NCI-H187 treated with DMSO at 0.1 percent for 48 hours (cell line): ENCODE measurements at places on chromosomes 6 and 20.

- no peak for DNase-seq
Measured at GRCh38 chr6:163311830-163312229, 102.7 kb upstream of the QKI start.

GRCh38 chr6:31116661-31117385, 2.2 kb downstream of the PSORS1C1 start:
- no peak for DNase-seq

DNA sequence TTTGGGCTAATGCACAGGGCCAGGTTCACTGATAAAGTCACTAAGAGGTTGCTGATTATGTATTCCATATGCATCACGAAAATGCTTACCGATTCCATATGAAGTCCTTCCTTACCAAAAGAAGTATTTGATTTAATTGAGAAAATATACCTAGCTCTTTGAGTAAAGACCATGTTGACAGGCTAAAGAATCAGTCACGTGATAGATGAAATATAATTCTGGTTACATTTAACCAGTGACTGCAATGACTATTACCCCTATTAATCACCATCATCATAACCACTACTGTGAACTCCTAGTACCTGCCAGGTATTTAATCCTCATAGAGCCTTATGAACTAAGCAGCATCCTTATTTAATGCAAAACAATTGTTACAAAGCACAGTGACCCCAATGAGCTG, 110.1 kb downstream of the HIVEP2 start:
- no peak for DNase-seq

DNA sequence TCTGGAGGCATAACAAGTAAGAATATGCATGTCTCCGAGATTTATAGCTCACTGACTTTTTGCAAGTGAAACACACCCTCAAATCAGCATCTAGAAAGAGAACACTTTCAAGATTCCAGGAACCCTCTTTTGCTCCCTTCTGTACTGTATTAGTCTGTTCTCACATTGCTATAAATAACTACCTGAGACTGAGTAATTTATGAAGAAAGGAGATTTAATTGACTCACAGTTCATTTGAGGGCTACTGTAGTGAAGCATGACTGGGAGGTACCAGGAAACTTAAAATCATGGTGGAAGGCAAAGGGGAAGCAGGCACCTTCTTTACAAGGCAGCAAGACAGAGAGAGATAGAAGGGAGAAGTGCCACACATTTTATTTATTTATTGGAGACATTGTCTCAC, 269.9 kb downstream of the UTRN start:
- DNase-seq: no peak

GRCh38 chr20:20594171-20594530, 118.3 kb downstream of the RALGAPA2 start:
- no peak for DNase-seq
